ENCODE measurements at places on chromosomes 7 and 10.

DNA sequence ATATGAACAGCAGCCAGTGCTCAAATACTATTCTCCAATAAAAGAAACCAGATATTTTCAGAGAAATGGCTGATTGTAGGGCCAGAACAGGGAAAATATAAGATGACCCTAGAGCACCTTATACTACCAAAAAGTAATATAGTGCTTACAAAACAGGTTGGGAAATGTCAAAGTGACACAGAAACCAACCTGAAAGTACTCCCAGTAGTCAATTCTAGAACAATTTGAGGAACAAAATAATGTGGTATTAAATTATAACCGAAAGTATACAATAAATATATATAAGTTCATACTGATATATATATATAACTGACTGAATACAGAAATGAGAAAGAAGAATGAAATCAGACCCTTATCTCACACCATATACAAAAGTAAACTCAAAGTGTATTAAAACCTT lies 657.2 kb upstream of the PHF14 start:
- DNase-seq, result no peak

DNA sequence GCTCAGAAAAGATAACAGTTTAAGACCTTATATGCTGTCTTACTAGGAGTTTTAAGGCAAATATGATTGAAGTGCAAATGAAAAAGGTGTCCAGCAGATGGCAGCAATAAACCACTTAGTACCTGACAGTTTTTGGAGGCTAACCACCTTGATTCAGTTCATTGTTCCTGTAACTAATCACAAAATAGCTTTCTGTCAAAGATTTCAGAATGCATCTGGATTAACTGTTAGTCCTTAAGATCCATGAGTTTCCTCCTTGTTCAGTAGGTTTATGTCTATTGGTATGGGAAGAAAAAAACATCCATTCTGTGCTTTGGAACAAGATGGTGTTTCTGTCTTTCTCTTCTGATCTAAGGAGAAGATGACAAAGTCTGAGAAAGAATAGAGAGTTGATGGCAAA lies 46.6 kb downstream of the CCSER2 start:
- DNase-seq, result peak; percentile 36

DNA sequence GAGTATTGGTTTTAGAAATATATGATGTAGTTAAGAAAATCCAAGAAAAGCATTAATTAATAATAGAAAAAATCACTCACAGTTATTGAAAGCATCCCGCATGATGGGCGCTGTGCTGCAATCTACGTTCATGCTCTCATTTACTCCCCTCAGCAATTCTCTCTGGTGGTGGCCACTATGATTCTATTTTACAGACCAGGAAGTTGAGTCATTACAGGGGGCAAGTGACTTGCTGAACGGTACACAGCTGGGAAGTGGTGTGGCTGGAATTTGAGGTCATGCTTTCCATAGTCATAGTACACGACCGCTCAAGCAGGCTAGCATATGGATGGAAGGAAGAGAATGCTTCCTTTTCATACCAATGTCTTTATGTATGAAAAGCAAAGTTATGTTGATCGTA lies 117.4 kb downstream of the TES start:
- DNase-seq, result peak; percentile 50

GRCh38 chr7:143325240-143325639 lies 9.3 kb downstream of the CLCN1 start:
- peak; percentile 62 for DNase-seq

DNA sequence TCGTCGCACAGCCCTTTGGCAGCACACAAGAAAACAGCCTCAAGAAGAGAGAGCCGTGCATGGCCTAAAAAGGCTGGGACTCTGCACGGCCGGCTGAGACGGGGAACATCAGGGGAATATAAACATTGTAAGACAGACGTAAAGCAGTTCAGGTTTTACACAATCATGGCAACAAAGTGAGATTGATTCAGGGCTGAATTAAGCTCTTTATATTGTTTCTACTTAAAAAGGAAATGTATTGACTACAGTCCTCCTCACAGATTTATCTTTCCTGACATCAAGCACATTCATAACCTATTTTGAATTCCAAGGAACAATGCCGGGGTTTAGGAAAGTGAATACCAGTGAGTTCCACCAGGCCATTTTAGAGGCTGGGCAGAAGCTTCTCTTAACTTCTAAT lies 25.2 kb downstream of the SORBS1 start:
- no peak for DNase-seq

DNA sequence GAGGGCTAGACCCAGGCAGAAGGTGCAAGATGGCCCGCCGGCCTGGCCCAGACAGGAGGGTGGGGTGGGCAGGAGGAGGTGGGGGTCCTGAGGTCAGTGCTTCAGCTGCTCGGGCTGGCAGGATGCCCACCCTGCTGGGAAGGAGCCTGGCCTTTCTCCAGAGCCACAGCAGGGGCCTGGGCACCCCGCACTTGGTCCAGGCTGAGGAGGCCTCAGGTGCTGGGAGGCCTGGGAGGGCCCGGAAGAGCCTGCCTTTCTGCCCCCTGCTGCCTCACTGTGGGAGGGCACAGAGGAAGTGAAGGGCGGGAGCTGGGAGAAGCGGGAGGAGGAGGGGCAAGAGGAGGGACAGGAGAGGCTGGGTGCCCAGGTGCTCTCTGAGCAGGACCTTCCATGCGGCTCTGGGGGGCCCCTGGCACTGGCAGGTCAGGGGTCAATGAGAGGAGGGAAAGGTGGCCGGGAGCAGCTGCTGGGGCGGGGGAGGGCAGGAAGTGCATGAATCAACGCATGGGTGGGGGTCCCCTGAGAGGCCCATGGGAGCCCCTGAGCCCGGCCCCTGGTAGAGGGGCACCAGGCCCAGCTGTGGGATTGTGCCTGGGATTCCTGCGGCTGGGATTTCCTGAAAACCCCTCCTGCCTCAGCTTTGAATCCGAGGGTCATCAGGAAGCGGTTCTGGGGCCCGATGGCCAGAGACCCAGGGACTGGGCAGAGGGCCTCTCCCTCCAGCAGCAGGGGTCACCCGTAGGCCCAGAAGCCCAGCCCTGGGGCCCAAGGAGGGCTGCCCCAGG lies 49.9 kb downstream of the PWWP2B start:
- peak; percentile 25 for DNase-seq

- peak; percentile 88 for DNase-seq
These were observed at the start of gene CADPS2 for GRCh38 chr7:122886357-122887081. Gene CADPS2, minus strand, starts transcription at chr7:122886460. Its CDS starts 123 bp downstream, at chr7:122886337.

DNA sequence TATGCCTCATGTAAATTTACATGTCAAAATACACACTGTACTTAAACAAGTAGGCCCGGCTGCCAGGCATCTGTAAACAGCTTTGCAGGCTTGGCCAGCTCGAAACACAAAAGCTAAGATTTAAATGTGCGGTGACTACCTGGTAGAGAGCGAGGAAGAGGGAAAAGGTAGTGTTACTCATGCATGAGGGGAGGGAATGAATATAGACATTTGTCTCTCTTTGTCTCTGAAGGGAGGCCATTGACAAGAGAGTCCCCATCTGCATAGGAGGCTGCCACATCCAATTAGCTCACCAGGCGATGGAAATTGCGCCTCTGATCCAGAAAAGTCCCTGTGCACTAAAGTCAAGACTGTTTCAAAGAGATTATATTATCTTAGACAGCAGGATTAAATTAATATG lies 535.8 kb downstream of the PTPRN2 start:
- DNase-seq, result no peak

DNA sequence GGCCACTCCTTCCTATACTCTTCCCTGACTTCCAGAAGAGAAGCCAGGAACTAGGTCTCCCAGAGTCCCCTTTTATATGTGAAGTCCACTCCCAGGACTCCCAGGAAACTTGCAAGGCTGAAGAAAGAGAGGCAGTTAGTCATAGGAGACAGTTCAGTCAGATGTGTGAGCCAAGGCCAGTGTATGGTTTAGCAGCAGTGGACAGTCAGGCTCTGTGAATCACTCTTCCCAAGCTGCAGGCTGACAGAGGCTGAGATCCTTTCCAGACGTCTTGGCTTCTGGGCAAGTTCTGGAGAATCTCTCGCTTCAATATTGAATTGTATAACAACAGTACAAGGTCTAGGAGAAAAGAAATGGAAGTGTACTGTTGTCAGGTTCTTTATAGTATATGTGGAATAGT lies 26.9 kb downstream of the BLVRA start:
- DNase-seq, result peak; percentile 74

DNA sequence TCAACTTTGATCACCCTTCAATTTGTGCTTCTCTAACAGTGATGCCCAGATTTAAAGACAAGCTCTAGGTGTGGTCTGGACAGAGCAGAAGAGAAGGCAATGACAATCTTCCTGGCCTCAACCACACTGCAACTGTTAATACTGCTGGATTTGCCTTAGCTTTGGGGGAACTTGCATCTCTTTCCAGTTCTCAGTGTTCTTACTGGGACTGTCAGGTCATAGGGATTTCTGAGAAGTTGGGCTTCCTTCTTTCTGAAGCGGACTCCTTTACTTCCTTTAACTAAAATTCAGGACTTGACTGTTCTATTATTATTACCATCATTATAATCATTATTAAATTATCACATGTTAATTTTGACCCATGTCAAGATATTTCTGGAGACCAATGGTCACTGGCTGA lies 80.8 kb downstream of the OSBPL3 start:
- DNase-seq, result no peak

DNA sequence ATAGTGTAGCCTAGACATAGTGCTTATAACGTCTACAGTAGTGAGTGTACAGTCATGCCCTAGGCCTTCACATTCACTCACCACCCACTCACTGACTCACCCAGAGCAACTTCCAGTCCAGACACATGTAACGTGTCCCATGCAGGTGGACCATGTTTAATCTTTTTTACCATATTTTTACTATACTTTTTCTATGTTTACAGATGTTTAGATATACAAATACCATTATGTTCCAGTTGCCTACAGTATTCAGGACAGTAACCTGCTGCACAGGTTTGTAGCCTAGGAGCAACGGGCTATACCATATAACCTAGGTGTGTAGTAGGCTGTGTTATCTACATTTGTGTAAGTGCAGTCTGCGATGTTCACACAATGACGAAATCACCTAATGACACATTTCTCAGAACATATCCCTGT lies 11.0 kb downstream of the MPP7 start:
- DNase-seq, result peak; percentile 24

GRCh38 chr7:157210682-157211081 lies 72.0 kb downstream of the UBE3C start:
- DNase-seq, result no peak

DNA sequence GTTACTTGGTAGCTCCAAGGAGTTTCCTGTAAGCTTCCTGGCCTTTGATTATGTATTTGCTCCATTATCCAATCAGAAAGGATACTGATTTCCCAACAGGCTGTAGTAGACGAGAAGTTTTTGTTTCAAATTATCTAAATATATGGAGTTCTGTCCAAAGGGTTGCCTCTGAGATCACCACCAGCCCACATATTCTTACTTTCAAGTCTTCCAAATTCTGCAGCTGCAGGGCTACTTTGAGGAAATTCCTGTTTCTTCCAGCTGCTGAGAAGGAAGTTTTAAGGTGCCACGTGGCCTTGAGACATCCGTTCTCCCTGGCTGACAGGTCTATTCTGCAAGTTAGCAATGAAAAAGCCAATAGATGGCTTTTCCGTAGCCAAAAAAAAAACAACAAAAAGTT lies 286.0 kb downstream of the TWIST1 start:
- DNase-seq, result no peak
